ENCODE measurements at places on chromosomes 11 and 22.

- no peak for DNase-seq
Measured at GRCh38 chr22:33002035-33002434, 56.1 kb downstream of the SYN3 start.

GRCh38 chr11:553988-554340, 6.6 kb downstream of the LMNTD2 start:
- DNase-seq = no peak

- no peak for DNase-seq
Measured at GRCh38 chr11:62926680-62927455, 5.7 kb upstream of the CHRM1 start.

GRCh38 chr11:95344932-95345642, 114.1 kb upstream of the SESN3 start:
- peak; percentile 33 for DNase-seq

GRCh38 chr11:116229236-116229970, 543.4 kb downstream of the BUD13 start:
- peak; percentile 7 for DNase-seq

DNA sequence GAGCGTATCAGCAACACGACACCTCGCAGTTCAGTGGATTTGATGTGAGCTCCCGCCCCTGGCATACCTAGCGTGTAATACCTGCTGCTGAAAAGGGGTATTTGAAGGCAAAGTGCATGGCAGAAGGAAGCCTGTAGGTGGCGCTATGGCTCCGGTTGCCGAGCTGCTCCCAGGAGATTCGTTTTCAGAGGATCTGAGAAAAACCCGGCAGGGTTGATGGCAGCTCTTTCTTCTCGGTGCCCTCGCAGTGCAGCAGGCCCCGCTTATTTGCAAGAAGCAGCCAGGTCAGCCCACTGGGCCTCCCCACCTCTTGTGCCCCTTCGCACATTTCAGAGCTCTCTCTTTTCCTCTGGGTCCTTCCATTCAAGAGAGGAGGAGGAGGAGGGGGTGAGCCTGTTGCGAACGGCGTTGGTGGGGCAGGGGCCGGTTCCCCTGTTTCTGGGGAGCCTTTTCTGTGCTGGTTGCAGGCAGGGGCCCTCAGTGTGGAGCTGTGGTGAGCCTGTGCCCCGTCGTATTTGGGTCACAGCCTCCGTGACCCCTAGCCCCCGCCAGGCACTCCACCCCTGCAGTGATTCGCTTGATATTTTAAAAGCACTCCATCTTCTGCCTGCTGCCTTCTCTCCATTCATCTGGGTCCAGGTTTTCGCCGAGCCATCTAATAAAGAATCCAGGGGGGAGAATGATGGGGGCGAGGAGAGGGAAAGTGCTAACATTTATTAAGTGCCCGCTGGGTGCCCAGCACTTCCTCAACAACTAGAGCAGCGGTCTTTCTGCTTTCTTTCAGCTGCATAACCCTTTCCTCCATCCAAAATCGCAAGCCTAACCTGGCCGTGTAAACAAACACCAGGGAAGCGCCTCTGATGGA, 85.3 kb upstream of the SYT13 start:
- DNase-seq = peak; percentile 30

GRCh38 chr11:35111161-35112055, 27.6 kb upstream of the CD44 start:
- DNase-seq = no peak

DNA sequence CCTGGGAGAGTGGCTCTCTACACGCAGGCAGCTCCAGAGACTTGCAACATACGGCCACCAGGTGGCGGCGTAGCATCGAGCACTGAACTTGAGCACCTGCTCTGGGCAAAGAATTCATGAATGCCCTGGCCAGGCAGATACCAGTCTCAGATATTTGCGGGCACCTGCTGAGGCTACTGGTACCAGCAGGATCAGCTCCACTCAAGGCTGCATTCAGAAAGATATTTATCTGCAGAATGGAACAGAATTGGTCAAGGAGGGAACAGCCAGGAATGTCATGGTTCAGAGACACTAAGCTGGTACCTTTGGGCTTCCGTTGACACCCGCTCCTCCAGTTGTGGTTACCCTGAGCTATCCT, 10.8 kb upstream of the CCDC86 start:
- peak; percentile 53 for DNase-seq

DNA sequence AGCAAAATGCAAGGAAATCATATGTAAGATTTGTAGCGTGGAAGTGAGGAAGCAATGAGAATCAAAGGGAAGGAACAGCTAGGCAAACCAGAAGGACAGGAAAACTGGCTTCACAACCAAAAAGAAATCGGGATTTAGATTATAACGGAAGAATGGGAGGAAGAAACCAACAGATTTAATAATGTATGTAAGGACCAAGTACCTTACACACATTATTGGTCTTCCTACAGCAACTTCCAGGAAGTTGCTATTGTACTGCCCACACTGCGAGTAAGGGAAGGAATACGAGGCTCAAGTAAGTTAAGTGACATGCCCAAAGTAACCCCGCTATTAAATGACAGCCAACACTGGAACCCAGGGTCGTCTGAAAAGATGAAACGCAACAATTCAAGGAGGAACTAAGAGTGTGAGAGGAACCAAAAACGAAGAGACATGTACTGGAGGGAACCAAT, 473 bp downstream of the TXN2 start:
- no peak for DNase-seq

DNA sequence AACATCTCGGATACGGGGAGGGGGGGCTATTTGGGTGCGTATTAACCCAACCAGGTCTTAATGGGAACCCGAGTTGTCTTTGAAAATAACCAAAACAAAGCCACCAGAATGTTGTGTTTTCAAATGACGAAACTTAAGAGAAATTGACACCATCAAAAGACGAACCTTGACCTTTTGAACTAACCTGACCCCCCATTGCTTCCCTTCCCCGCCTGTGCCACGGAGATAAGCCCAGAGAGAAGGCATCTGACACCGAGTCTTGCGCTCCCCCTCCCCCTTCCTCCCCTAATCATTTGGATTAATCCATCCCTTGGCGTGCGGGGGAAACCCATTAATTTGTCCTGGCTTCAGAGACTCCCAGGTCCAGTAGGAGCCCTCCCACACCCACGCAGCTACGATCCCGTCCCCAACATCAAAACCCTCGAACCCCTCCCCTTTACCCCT, 4.5 kb upstream of the GCAT start:
- DNase-seq = no peak

- DNase-seq = no peak
Measured at GRCh38 chr11:10247011-10247410, 47.0 kb downstream of the SBF2 start.

- no peak for DNase-seq
Measured at GRCh38 chr11:30216534-30216933, 14.3 kb upstream of the FSHB start.

DNA sequence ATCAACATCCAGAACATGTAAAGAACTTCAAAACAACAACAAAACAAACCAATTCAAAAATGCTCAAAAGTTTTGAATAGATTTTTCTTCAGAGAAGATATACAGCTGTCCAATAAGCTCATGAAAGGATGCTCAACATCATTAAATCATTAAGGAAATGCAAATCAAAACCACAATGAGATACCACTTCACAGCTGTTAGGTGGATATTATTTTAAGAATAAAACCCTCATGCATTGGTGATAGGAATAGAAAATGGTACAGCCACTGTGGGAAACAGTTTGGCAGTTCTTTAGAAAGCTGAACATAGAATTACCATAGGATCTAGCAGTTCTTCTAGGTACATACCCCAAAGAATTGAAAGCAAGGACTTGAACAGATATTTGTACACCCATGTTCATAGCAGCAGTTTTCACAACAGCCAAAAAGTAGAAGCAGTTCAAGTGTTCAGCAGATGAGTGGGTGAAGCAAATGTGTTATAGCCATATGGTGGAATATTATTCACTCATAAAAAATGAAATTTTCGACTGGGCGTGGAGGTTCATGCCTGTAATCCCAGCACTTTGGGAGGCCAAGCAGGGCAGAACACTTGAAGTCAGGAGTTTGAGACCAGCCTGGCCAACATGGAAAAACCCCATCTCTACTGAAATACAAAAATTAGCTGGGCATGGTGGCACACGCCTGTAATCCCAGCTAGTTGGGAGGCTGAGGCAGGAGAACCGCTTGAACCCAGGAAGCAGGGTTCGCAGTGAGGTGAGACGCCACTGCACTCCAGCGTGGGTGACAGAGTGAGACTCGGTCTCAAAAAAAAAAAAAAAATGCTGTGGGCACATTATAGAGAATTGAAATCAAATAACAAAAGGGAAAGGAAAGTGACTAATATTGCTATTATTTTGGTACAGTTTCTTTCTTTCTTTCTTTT, 42.9 kb downstream of the CBL start:
- DNase-seq = no peak

- no peak for DNase-seq
Measured at GRCh38 chr11:124762105-124762623, at the start of gene ESAM. Gene ESAM, minus strand, starts transcription at chr11:124762290. Its CDS starts 136 bp downstream, at chr11:124762154.

DNA sequence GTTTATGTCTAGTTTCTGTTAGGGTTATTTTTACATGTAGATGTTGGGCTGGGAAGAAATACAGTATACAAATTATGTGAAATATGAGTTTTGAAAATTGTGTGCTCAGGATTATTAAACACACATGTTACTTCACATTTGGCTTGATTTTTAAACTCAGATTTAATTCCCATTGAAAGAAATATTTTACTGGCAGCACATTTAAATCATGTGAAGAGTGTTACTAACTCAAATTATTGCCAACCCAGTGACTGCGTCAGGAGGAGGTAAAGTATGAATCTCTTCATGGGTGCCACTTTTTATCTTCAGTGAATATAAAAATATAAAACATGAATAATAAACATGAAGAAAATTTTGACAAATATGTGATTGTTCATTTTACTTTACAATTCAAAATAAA, 457.5 kb upstream of the CCDC179 start:
- DNase-seq = no peak

GRCh38 chr11:75011872-75012271, 23.1 kb downstream of the NEU3 start:
- DNase-seq = no peak

- no peak for DNase-seq
Measured at GRCh38 chr22:27853424-27853823, 51.9 kb upstream of the MN1 start.

DNA sequence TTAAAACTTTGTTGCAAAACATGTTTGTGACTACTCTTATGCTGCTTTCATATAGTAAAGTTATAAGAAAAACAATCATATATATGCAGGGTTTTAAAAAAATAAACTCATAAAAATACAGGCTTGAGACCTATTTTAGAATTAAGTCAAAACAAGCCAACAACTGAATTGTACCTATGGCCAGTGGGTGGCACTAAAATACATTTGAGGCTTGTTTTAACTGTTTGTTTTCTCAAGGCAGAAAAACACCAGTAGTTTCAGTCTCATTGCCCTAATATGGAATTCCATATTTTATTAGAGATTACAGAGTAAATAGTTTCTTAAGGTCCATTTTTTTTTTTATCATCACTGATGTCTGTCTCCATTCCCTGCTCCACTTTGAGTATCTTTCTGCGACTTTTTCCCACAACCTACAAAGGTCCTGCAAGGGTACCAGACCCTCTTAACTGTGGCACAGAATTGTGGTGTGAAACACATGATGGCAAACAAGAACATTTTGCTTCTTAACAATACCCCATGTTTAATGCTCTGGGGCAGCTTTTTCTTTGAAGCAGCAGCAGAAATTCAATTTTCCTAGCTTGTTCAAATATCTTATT, 8.5 kb upstream of the CCDC89 start:
- DNase-seq = no peak

- no peak for DNase-seq
Measured at GRCh38 chr11:117901601-117902000, 25.1 kb upstream of the FXYD6 start.

DNA sequence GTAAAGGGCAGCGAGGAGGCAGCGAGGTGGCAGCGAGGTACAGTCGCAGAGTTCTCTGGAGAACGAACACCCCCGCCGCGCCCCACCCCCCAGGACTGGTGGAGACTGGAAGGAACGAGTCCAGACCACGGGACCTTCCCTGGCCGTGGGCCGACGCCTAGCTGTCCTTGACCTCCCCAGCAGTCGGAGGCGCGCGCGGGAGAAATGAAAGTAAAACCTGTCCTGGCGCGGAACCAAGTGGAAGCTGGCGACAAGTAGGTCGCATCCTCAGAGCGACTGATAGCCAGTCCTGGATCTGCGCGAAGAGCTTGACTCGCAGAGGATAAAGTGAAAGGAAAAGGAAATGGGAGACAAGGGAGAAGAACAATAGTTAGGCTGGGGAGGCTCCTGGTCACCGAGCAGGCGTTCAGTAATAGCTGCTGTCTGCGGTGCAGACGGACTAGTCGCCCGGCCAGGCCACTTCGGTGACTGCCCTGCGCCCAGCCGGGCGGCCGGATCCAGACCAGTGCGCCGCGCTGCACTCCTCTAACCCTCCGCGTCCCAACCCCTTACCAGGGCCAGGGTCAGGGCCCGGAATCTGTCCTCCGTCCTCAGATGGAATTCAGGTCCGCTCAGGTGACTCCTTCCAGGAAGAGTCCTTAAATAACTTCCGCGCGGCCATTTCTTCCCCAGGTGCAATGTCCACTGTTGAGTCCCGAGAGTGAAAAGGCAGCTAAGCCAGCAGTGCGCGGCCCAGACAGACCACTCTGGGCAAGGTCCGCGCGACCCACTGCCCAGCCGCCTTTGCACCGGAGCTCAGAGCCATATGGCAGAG, 1.9 kb upstream of the ADM start:
- DNase-seq = no peak

DNA sequence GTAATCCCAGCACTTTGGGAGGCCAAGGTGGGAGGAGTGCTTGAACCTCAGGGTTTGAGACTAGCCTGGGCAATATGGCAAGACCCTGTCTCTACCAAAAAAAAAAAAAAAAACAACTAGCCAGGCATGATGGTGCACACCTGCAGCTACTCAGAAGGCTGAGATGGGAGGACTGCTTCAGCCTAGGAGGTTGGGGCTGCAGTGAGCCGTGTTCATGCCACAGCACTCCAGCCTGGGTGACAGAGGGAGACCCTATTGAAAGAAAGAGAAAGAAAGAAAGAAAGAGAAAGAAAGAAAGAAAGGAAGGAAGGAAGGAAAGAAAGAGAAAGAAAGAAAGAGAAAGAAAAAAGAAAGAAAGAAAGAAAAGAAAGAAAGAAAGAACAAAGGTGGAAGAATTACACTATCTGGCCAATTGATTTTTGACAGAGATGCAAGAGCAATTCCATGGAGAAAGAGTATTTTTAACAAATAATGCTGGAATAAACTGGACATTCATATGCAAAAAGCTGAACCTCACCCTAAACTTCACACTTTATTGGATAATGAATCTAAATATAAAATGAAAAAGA, 33.9 kb upstream of the SLC25A1 start:
- no peak for DNase-seq

DNA sequence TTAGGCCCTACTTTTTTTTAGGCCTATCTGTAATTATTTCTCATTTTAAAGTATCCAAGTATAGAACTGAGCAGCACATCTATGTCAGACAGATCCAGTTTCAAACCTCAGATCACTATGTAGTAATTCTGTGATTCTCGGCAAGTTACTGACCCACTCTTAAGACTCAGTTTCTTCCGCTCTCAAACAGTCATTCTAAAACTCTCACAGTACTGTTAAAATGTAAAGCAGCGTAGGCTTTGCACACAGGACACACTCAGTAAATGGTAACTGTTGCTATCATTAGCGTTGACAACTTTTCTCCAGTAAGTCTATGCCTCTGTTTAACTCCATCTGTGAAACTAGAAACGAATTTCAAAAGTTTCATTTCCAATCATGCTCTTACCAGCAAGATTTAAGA, 277.1 kb downstream of the TTC28 start:
- no peak for DNase-seq
